ENCODE measurements at places on chromosomes 12 and 14.

- no peak for DNase-seq
These were observed 558.3 kb downstream of the GALC start for GRCh38 chr14:87434680-87435079.

- peak; percentile 58 for DNase-seq
These were observed 525.4 kb downstream of the TMEM121 start for GRCh38 chr14:106051796-106052195.

- no peak for DNase-seq
These were observed 15.1 kb downstream of the DICER1 start for GRCh38 chr14:95142208-95142607.

DNA sequence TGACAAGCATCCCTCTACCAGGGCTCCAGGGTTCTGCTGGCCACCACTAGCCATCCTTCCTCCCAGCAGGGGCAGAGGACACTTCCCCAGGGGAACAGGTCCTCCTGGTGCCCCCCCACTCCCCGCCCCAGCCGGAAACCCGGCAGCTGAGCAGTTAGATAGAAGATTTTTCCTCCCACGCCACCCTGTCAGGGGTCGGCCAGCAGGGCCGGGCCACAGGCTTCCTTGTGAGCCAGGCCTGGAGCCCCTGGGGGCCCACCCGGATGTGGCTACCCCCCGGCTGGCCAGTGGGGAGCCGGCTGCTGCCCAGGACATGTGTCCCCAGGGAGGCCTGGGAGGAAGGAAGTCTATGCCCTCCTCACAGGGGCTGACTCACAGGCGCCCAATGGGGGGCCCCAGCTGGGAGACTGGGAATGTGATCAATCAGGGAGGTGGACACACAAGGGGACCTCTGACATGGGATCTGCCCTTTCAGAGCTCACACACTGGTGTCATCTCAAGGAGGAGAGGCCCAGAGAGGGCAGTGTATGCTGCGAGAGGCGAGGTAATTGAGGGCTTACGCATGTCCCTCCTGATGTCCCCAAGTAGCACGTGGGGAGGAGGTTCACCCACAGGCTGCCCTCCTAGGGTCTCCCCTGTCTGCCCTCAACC, 4.2 kb downstream of the SH2B3 start:
- DNase-seq = no peak

- no peak for DNase-seq
These were observed 115.0 kb downstream of the RPAP3 start for GRCh38 chr12:47590771-47591360.

- no peak for DNase-seq
These were observed 965 bp upstream of the CREBL2 start for GRCh38 chr12:12610711-12611110.

GRCh38 chr14:88866305-88866704, 41.9 kb downstream of the TTC8 start:
- DNase-seq = no peak

DNA sequence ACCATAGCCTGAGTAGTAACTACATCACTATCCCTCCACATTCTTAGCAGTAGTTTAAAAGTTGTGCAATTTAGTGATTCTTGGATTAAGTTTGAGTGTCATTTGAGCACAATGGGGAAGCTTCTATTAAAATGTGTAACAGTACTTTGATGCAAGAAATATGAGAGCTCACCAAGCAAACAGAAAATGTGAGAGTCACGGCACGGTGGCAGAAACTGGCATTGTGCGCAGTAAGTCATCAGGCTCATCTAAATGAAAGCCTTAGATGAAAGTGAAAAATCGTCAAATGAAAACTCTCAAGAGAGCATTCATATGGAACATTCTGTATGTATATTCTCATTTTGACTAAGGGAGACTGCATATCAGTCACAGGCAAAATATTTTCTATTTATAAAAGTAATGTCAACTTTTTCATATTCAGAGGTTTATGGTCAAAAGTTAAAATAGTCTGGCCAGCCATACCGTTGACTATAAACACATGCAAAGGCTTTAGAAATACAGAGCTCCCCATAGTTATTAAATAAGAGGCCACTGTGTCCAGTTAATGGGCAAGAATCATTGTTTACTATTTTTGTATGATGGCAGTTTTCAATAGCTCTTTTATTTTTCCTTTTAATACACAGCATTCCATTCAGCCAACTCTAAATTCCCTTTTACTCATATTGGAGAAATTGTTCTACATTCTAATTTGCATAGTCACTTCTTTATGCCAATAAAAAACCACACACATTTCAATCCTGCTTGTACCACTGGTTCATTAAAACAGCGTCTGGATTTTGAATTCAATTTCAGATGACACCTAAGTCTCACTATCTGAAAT, 167.9 kb downstream of the PRKD1 start:
- DNase-seq = peak; percentile 0

- DNase-seq = no peak
These were observed 191.4 kb downstream of the KIF26A start for GRCh38 chr14:104329793-104330192.

DNA sequence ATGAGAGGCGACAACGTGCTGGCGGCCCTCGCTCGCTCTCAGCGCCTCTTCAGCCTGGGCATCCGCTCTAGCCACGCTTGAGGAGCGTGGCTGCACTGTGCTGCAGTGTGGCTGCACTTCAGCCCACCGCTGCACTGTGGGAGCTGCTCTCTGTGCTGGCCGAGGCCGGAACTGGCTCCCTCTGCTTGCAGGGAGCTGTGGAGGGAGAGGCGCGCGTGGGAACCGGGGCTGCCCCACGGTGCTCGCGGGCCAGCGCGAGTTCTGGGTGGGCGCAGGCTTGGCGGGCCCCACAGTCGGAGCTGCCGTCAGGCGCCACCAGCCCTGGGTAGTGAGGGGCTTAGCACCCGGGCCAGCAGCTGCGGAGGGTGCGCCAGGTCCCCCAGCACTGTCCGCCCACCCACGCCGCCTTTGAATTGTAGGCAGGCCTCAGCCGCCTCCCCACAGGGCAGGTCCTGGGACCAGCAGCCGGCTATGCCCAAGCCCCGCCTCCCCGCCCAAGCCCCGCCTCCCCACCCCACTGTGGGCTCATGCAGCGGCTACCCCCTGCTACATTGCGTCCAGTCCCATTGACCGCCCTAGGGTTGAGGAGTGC, 974.2 kb downstream of the FSCB start:
- DNase-seq = no peak

DNA sequence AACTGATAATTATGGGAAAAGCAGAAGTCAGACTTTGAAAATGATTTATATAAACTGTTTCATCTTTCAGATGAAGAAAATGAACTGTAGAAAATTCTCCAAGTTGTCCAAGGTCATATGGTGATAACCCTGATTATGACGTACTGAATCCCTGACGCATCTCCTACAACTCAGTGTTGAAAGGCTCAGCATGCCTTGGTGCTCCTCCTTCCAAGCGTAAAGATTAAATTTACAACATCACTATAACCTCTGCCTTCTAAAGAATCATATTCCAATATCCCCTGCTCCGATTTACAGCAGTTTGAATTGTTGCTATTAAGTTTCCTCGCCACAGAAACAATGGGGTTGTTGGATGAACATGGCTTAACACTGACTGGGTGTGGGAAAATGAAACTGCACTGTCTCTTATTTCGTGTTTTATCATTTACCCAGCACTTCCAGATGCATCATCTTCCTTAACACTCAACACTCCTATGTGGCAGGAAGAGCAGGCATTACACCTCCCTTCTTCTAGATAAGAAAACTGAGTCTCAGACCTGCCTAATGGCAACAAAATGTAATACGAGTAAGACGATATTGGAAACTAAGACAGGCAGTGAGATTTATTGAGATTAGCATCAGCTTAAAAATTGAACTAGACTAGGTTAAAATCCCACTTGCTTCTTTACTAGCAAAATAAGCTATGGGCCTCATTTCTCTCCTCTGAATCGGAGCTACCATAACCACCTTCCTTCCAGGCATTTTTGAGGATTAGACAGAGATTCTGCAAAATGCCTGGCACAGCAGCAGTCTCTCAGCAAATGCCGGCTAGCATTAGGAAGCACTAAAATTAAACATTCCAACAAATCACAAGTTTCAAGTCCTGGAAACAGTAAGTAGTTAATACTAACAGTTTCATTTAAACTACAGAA, 74.2 kb downstream of the PPM1H start:
- no peak for DNase-seq

DNA sequence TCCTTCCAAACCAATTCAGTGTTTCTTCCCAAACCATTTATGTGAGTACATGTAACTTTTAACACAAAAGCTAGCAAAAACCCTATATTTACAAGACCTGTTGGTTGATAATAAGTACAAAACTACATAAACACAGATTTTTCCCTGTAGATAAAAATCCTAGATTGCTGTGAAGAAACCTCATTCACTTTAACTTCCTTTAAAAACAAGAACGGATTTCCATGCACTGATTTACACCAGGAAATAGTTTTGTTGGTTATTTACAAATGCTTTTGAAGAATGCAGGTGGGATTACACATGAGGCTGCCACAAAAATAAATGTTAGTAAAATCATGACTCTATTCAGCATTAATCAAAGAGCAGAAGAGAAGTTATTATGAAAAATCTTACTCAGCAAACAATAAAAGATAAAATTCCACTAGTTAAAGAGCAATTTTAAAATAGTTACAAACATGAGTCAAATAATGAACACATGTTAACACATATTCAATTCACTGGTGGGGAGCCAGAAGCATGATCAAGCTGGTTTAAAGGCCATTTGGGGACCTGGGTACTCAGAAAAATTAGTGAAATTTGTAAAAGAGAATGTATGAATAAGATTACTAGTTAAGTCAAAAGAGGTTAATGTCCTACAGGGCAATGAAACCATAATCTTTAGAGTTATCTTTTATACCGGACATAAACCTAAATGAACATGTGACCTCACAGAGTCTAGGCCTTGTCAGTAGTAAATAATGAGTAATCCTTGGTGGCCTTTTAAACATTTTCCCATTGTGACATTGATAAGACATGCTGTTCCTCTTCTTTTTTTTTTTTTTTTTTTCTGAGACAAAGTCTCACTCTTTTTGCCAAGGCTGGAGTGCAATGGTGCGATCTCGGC, 79.9 kb downstream of the PHLDA1 start:
- DNase-seq = no peak

DNA sequence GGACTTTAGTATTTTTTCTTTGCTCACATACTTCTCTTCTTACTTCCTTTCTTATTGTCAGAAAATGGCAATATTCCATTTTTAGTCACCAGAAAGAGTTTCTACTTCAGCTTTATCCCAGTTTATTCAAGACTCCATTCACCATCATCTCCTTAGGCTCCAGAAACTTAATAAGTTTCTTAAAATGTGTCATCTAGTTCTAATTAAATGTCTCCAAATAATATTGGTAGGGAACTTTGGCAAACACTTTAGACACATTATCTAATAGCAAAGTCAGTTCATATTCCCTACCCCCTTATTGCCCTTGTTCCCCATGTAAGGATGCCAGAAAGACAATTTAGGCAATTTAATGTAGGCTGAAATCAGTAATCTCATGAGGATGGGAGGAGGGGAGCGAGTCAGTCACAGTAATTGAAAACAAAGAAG, 15.1 kb downstream of the EPYC start:
- no peak for DNase-seq

GRCh38 chr12:98420461-98420860, 94.9 kb upstream of the TMPO start:
- no peak for DNase-seq

GRCh38 chr12:67331123-67331522, 62.0 kb downstream of the CAND1 start:
- no peak for DNase-seq

- DNase-seq = no peak
These were observed 23.2 kb upstream of the MTHFD1 start for GRCh38 chr14:64364907-64365306.

DNA sequence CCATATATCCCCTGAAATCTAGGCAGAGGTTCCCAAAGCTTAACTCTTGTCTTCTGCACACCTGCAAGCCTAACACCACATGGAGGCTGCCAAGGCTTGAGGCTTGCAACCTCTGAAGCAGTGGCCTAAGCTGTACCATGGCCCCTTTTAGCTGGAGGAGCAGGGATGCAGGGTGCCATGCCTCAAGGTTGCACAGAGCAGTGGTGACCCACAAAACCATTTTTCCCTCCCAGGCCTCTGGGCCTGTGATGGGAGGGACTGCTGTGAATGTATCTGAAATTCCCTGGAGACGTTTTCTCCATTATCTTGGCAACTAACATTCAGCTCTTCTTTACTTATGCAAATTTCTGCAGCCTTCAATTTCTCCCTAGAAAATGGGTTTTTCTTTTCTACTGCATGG, 210.0 kb upstream of the KITLG start:
- DNase-seq = no peak
